ENCODE measurements at places on chromosomes 3 and 15.
A peak's percentile ranks its signal among the peaks of the same experiment; 100 is the strongest.

DNA sequence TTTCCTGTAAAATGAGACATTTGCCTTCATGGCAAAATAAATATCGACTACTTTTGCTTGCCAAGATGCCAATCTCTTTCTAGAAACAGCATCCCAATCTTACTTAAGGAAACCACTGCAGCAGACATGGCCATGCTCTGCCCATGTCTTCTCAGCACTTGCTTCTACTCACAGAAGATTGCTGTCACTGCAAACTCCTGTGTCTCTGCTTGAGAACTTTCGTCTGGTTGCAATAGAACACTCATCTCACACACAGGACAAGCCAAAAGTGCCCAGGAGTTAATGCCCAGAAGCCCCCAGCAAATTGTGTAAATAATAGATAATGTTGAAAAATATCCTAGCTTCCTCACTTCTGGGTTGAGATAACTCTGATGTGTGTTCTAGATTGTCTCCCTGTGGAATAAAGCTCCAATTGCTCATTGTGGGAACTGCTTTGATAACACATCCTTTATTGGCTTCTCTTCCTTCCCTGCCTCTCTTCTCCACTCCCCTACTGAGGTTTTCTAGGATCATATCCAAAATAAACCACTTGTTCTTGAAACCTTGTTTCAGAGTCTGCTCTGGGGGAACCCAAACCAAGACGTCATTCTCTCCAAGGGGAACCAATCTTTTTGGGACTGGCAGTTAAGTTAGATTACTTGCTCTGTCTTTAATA lies 156.3 kb upstream of the STRIT1 start:
- no peak for DNase-seq

GRCh38 chr15:72170691-72171090 lies 26.9 kb downstream of the GRAMD2A start:
- no peak for DNase-seq

GRCh38 chr3:22103423-22103822 lies 352.4 kb upstream of the ZNF385D start:
- no peak for DNase-seq

GRCh38 chr3:46089237-46090011 lies 62.1 kb upstream of the XCR1 start:
- DNase-seq = peak; percentile 99

- DNase-seq = peak; percentile 4
Observed at GRCh38 chr3:72748659-72749058, 99.6 kb downstream of the SHQ1 start.

DNA sequence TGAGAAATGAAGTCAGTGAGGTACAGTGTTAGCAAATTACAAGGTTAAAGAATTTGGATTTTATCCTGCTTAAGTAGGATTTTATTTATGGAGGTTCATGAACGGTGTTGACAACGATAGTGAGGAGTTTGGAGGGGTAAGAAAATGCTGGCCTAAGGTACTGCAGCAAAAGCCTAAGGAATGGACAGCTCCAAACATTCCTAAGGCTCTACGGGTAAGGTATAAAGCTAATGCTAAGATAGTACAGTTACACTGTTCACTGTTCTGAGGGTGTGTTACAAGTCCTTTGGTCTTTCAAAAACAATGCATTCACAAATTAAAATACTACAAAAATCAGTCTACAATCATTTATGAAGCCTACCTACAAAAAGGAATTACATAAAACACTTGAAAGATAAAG lies 7.3 kb downstream of the MTMR10 start:
- DNase-seq = no peak

DNA sequence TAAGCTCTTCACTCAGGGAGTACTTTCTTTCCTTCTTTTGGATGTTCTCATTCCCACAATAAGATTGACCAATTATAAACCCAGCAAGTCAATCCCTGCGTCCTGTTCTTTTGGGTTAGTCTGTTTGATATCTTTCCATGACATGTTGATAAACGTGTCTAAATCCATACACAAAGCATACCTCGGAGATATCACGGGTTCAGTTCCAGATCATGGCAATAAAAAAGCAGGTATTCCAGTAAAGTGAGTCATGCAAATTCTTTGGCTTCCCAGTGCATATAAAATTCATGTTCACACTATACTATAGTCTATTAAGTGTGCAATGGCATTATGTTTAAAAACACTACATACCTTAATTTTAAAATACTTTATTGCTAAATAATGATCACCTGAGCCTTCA lies 667.7 kb downstream of the MAGI1 start:
- no peak for DNase-seq
